ENCODE measurements at places on chromosomes 1 and 21. TPM values are rescaled to one million over a fixed set of nuclear protein-coding genes. Genes with fewer than 3 reads are reported as not detected.

GRCh38 chr1:1780598-1781525, 2.6 kb upstream of the NADK start:
- H3K27ac ChIP-seq, result peak overlapping the region; percentile 98
- DNase-seq, result no peak
- peak overlapping the region; percentile 74 for H3K4me3 ChIP-seq
- peaks cover 4% of the 10 kb centered on the region for H3K36me3 ChIP-seq
- no peaks in the 10 kb centered on the region for H3K27me3 ChIP-seq

DNA sequence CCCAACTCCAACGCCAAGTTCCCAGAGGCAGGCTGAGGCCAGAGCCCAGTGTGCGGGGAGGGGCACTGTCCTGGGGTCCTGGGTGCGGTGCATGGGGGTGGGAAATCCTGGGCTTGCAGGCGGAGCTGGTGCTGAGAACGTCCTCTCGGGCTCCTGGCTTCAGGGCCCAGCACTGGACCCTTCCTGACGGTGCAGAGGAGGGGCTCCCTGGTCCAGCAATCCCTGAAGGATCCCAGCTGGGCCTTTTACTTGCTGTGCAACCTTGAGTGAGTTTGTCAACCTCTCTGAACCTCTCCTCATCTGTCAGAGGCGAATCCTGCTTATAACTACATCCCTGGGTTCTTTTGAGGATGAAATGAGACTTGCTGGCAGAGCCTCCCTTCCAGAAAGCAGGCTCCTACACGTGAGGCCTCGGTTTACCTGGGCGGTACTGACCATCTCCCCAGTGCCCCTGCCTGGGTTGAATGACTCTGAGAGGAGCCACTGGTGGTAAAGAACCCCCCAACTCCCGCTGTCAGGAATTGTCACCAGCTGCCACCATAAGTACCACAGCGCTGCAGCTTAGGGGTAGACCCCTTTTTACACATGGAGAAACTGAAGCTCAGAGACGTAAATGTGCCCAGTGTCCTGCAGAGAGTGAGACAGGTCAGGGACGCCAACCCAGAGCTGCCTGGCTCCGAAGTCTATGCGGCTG, 77.3 kb downstream of the DHRS3 start:
- peaks cover 17% of the 10 kb centered on the region for H3K36me3 ChIP-seq
- H3K27me3 ChIP-seq, result peaks cover 15% of the 10 kb centered on the region
- DNase-seq, result no peak
- no peak overlapping the region for H3K4me3 ChIP-seq
- H3K4me1 ChIP-seq, result peaks cover 14% of the 10 kb centered on the region

Gene LCE1F
- not detected for total RNA-seq

- peaks cover 11% of the 10 kb centered on the region for H3K4me1 ChIP-seq
- no peaks in the 10 kb centered on the region for H3K36me3 ChIP-seq
- no peak overlapping the region for H3K27ac ChIP-seq
- peaks cover 7% of the 10 kb centered on the region for H3K27me3 ChIP-seq
- DNase-seq, result no peak
These were observed 19.8 kb upstream of the THRAP3 start for GRCh38 chr1:36204347-36204909.

DNA sequence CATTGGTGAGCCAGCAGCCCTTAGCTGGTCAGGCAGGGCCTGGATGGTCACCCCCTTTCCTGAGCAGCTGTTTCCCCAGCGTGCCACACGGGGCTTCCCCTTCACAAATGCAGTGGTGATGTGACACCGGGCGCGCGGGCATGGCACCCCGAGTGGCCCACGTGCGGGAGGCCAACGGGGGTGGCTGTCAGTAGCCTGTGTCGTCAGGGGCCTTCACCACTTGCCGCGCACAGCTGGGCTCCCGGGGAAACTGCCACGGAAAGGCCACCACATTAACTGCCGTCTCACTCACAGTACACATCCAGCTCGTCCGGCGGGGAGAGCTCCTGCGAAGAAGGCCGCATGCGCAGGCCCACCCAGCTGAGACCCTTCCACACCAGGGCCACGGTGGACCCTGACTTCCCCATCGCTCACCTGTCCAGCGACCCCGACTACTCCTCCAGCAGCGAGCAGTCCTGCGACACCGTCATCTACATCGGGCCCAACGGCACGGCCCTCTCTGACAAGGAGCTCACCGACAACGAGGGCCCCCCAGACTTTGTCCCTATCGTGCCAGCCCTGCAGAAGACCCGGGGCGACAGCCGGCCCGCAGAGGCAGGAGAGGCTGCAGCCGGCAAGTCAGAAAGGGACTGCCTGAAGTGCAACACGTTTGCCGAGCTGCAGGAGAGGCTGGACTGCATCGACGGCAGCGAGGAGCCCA, 530.5 kb downstream of the KIF26B start:
- H3K4me3 ChIP-seq, result no peak overlapping the region
- no peaks in the 10 kb centered on the region for H3K27me3 ChIP-seq
- no peaks in the 10 kb centered on the region for H3K36me3 ChIP-seq

Gene BLACAT1
- 0.47 TPM for total RNA-seq

DNA sequence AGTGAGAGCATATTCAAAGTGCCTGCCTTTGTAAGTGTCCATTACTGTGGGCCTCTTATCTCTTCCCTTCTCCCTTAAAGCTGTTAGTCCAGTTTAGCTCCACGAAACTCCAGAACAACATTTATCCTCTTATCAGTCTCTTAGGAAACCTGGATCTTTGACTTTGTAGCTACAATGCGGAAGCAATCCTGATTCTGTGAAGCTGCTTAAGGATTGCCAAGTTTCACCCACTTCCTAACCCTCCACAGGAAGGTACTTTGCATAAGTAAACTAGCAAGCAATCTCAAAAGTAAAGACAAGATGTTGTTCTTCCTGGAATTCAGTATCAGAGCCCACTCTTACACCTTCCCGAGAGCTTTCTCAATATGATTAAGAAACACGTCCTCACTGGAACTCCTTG, 164.9 kb upstream of the USP25 start:
- H3K27ac ChIP-seq, result no peak overlapping the region
- H3K4me1 ChIP-seq, result no peaks in the 10 kb centered on the region
- DNase-seq, result no peak
- H3K4me3 ChIP-seq, result no peak overlapping the region
- no peaks in the 10 kb centered on the region for H3K36me3 ChIP-seq
- H3K27me3 ChIP-seq, result peaks cover 20% of the 10 kb centered on the region

Gene KRTAP21-2
- total RNA-seq, result not detected

GRCh38 chr1:206637605-206638004, 2.3 kb downstream of the DYRK3 start:
- H3K27ac ChIP-seq, result no peak overlapping the region
- DNase-seq, result no peak
- peaks cover 33% of the 10 kb centered on the region for H3K4me1 ChIP-seq
- peaks cover 15% of the 10 kb centered on the region for H3K36me3 ChIP-seq

DNA sequence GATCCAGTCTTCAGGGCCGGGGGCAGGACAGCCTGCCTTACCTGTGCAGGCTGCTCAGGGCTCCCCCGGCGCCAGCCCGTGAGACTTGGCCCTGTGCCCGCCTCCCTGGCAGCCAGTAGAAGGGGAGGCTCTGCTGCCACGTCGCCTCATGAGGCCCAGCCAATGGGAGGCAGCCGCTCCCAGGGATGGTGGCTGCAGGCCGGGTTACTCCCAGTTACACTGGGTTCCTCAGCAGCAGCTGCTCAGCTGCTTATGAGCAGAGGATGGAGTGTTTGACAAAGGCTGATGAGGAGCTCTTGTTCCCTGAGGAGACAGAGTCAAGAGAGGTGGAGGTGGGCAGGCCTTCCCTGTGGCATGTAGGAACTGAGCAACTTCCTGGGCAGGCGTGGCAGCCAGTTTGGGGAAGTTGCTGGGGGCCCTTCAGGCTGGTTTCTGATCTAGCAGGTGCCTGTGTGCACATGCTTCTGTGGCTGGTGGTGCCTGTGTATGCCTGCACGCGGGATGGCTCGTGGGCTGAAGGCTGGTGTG, 5.5 kb downstream of the MFSD2A start:
- H3K27me3 ChIP-seq, result no peaks in the 10 kb centered on the region
- no peak overlapping the region for H3K4me3 ChIP-seq
- no peak for DNase-seq
- no peak overlapping the region for H3K27ac ChIP-seq
- peaks cover 2% of the 10 kb centered on the region for H3K36me3 ChIP-seq
- H3K4me1 ChIP-seq, result peaks cover 16% of the 10 kb centered on the region

DNA sequence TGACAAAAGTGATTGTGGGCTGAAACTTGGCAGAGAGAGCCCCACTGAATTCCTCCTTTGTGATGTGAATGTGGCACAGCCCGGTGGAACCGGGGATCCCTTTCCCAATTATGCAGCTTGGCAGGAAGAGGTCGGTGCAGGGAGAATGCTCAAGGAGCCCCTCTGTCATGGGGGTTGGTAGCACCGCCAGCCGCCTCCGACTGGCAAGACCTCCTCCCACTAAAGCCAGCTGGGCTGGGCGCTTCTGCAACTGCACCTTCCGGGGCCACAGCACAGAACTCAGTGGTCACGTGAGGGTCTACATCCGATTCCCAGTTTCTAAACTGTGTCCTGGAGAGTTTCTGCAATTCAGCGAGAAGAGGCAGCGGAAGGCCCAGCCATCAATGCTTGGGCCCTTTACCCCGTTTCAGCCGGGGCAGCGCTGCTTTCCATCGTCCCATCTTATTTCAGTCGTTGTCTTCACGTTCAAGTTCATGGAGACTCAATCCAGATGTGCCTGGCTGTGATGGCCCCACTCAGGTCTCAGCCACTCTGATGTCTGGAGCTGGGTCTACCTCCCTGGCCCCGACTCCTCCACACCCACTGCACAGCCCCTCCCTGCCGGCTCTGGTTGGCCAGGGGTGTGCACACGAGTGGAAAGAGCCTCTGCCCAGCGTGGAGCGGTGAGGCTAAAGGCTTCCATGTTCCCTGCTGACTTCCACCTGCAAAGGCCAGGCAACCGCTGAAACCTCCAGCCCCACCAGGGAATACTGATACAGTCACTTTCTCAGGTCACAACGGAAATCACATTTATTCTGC, 39.8 kb upstream of the FHAD1 start:
- no peak overlapping the region for H3K27ac ChIP-seq
- no peak for DNase-seq
- H3K27me3 ChIP-seq, result peaks cover 17% of the 10 kb centered on the region
- no peaks in the 10 kb centered on the region for H3K4me1 ChIP-seq

Gene MEX3A
- 0.56 TPM for total RNA-seq
